ENCODE measurements at places on chromosomes 12 and 14.

DNA sequence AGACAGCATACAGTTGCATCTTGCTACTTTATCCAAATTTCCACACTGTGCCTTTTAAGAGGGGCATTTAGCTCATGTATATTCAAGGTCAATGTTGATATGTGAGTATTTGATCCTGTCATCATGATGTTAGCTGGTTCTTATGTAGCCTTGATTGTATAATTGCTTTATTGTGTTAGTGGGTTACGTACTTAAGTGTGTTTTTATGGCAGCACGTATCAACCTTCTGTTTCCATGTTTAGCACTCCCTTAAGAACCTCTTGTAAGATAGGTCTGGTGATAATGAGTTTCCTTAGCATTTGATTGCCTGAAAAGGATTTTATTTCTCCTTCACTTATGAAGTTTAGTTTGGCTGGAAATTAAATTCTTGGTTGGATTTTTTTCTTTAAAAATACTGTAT is 445.2 kb downstream of the NAV3 start:
- no peak for DNase-seq

- no peak for DNase-seq
Measured at GRCh38 chr14:42140831-42141279, 534.2 kb downstream of the LRFN5 start.

DNA sequence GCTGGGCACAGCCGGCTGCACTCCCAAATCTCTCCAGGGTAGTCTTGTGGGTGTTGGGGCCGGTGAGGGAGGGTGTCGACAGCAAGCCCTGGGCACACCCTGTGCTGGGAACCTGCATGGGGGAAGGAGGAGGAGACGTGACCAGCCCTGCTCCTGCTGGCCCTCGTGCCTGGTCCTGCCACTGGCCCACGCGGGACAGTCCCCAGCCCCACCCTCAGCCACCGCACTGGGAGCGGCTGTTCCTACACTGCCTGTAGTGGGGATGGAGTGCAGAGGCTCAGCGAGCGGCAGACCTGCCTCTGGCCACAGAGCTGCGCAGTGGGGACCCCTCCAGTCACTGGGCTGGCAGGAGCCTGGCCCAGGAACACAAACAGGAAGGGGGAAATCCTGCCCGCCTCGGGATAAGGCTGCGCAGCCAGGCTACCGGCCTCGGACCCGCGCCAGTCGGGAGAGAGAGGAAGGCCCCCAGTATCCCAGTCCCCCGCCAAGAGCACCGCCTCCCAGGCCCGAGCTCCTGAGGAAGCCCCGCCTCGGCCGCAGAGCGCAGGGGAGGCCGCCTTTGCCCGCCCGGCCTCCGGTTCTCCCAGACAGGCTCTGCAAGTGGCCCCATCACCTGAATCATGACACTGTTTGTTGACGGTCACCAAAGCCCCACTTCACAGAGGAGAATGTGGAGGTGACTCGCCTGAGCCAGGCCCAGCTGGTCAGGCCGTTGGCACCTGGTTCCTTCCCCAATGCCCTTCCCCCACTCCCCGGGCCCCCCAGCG is 10.6 kb downstream of the AHNAK2 start:
- no peak for DNase-seq

- DNase-seq: no peak
Measured at GRCh38 chr12:128298091-128298748, 31.2 kb downstream of the TMEM132C start.

GRCh38 chr12:82412246-82412645 is 53.9 kb downstream of the METTL25 start:
- DNase-seq: no peak

DNA sequence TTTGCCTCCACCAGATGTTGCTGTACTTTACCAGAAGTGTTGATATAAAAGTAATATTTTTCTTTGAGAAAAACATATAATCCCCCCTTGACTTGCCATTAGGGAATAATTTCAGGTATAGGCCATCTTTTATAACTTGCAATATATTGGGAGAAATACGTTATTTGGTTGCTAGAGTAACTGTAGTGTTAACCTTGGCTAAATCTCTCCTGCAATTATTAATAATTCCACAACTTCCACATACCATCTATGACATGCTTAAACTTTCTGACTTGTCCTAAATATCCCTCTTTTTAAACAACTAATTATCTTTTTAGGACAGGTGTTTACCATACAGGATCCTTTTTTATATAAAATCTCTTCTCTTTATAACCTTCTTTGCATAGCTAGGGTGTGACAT is 1048.2 kb downstream of the SLC16A7 start:
- DNase-seq: no peak

Data from B cell (primary cell).